ENCODE measurements at places on chromosomes 16 and 17. TPM values are rescaled to one million over a fixed set of nuclear protein-coding genes. Genes with fewer than 3 reads are reported as not detected.
A peak's percentile ranks its signal among the peaks of the same experiment; 100 is the strongest.

DNA sequence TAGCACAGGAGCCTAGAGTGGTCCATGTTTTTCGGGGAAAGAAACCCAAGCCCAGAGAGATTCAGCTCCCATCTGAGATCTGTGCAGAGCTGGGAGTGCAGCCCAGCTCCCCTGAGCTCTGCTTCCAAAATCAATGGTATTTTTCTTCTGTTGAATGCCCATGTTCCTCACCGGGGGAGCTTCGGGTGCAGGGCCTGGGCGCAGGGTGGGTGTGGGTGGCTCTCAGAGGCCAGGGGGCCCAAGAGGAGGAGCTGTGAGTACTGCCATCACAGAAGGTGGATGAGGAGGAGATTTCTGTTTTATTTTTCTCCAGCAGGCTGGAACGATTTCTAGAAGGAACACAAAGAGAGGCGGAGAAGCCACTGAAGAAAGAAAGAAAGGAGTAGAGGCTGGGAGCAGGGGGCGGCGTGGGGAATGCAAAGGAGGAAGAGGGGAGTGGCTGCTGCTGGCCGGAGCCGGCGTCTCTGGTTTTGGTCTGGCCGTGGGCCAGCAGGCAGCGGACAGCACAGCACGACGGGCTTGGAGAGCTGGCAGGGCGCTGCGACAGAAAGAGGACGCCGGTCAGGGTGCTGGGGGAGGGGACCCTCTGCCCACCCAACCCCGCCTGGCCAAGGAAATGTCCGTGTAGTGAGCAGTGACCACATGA lies 76.2 kb upstream of the KSR1 start:
- H3K36me3 ChIP-seq, result no peaks in the 10 kb centered on the region
- H3K27me3 ChIP-seq, result no peaks in the 10 kb centered on the region
- H3K27ac ChIP-seq, result peak overlapping the region; percentile 20
- H3K4me1 ChIP-seq, result peaks cover 43% of the 10 kb centered on the region
- DNase-seq, result peak; percentile 41

- no peak overlapping the region for H3K27ac ChIP-seq
- peaks cover 41% of the 10 kb centered on the region for H3K4me1 ChIP-seq
- H3K27me3 ChIP-seq, result peaks cover 6% of the 10 kb centered on the region
- H3K36me3 ChIP-seq, result no peaks in the 10 kb centered on the region
Observed at GRCh38 chr17:77280304-77281121, 139.7 kb downstream of the SEC14L1 start.

GRCh38 chr16:65414284-65414984 lies 292.6 kb upstream of the CDH11 start:
- no peaks in the 10 kb centered on the region for H3K36me3 ChIP-seq
- H3K27me3 ChIP-seq, result no peaks in the 10 kb centered on the region
- peaks cover 32% of the 10 kb centered on the region for H3K4me1 ChIP-seq
- no peak overlapping the region for H3K27ac ChIP-seq

GRCh38 chr16:8867932-8868415 lies 832 bp downstream of the CARHSP1 start:
- H3K27ac ChIP-seq, result peak overlapping the region; percentile 51
- H3K27me3 ChIP-seq, result no peaks in the 10 kb centered on the region
- H3K4me1 ChIP-seq, result peaks cover 50% of the 10 kb centered on the region
- peak overlapping the region; percentile 75 for H3K4me3 ChIP-seq

GRCh38 chr16:75614066-75614897 lies 8.8 kb downstream of the ADAT1 start:
- no peak overlapping the region for H3K27ac ChIP-seq
- no peak overlapping the region for H3K4me3 ChIP-seq

Gene LIMD2
- 54.8 TPM for total RNA-seq

Gene ZNF598
- total RNA-seq, result 50.0 TPM

Gene SLC35G6
- not detected for total RNA-seq
